ENCODE measurements at places on chromosomes 12 and 14.

DNA sequence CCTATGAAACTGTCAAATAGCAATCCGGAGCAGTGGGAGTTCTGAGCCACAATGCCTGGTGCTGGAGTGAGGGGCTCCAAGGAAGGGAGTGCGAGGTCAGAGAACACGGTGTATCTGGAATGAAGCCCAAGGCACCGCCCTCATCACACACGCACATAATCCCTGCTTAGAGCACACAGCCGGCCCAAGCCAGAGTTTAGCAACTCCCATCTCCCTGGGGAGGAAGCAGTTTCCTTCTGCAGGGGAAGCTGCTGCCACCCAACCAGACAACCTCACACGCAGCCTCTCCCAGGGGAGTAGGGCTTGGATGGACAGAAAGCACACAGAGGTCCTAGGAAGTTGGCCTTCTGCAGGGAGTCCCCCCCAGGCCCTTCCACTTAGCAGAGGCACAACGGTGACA, 31.3 kb downstream of the ACTN1 start:
- no peak for DNase-seq

GRCh38 chr14:46573498-46573897, 78.1 kb downstream of the RPL10L start:
- no peak for DNase-seq

DNA sequence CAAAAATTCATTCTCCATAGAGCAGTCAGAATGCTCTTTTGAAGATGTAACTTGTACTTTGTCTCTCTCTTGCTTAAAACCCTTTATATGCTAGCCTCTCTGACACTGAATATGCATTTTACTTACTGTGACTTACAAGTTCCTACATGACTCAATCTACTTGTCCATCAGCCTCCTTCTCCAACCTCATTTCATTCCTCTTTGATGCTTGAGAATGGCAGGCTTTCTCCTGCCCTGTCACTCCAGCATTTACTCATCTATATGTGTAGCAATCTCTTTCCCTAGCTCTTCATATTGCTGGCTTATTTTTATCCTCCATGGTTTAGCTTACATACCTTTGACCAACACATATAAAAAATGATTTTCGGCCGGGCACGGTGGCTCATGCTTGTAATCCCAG, 561.9 kb downstream of the CCER1 start:
- no peak for DNase-seq

DNA sequence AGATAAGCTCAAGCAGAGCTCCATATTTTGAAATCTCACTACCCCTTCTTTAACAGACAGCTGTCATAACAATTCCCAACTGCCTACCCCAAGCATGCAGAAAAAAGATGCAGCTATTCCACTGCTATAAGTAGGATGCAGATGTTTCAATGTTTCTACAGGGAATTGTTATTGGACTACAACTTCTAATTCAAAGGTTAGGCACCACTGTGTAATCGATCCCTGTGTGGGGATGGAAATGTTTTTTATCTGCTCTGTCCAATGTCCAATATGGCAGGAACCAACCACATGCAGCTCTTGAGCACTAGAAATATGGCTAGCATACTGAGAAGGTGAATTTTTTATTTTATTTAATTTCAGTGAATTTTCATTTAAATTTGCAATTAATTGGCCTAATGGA, 208.6 kb downstream of the SLC2A13 start:
- no peak for DNase-seq

DNA sequence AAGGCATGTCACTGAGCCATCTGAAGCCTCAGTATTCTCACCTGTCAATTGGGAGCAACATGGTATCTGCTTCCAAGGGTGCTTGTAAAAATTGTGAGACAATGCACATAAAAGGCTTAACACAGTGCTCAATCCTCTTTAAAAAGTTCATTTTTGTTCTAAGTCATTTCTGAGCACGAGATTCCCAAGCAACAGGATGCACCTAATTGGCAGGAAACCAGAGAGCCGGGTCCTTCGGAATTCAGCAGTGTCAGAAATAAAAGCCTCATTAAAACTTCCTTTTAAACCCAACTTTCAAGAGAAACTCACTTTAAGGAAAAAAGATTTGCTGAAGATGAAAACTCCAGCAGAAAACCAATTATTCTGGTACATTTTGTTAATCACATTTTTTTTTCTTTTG, 112.4 kb upstream of the NOS1 start:
- DNase-seq: no peak

- no peak for DNase-seq
These were observed 9.5 kb downstream of the TRAF3 start for GRCh38 chr14:102786768-102787167.
